ENCODE measurements at places on chromosomes 5 and 9.
A peak's percentile ranks its signal among the peaks of the same experiment; 100 is the strongest.

DNA sequence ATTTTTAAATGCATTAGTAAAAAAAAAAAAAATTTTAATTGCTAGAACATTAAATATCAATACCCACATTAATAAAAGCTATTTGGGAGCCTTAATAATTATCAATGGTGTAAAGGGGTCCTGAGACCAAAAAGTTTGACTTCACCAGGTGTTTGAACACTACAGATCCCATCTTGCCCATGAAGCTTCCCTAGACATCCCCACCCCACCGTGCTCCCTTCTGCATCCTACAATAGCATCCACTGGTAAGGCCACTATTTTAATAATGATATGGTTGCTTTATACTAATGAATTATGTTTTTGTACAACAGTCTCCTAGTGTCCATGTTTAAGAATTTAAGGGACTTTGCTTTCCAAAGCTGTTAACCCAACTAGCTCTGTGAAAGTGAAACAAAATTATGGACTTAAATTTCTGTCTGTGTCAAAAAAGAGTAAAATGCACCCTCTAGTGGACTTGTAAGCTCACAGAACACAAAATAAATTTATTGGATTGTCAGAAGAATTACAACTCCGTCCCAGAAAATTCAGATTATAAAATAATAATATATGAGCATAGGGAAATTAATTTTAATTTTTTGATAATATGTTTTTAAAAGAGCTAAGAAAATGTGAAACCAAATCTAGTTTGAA lies 76.0 kb downstream of the ARL15 start:
- no peak for DNase-seq

DNA sequence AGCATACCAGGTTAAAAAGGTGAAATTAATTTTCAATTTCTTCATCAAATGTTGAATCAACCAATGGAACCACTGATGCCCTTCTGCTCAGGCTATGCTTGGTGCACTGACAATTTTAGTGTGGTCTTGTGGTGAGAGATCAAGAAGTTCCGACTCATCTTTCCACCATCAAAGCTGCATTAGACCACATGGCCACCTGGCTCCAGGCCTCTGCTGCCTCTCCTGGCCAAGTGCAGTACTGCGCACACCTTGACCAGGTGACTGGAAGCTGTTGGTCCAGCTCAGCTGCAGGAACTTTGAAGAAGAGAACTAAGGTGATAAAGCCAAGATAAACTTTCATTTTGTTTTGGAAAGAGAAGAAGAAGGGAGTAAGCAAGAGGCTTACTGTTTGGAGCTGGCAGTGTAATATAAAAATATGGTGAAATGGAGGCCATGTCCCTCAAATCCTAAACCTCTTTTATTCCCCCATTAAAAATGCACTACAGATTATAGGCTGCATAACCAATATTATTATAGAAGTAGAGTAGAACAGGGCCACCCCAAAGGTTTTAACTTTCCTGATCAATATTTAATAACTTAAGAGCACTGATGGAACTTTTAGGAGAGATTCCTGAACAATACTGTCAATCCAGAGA lies 315.5 kb upstream of the C9orf72 start:
- DNase-seq: no peak

GRCh38 chr9:127050152-127050551 lies 72.3 kb downstream of the ANGPTL2 start:
- DNase-seq: no peak

DNA sequence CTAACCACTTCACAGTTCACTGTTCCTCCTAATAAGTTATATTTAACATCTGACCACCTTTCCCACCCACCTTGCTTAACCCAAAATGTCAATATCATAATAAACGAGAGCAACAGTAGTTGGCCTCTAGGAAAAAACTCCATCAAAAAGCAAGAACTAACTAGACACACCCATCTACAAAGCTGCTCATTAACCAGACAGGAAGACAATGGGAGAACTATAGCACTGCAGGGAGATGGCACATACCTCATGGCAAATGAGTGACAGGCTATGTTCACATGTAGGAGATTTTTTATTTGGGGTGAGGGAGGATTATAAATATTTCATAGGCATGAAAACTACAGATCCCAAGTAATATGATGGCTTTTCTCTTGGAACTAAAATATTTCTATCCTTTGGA lies 23.6 kb upstream of the CDK5RAP2 start:
- DNase-seq: no peak

GRCh38 chr5:76376148-76376865 lies 26.8 kb upstream of the IQGAP2 start:
- no peak for DNase-seq

GRCh38 chr5:149372076-149372795 lies 6.9 kb downstream of the IL17B start:
- no peak for DNase-seq

GRCh38 chr5:177194268-177194667 lies 60.7 kb downstream of the NSD1 start:
- no peak for DNase-seq

- no peak for DNase-seq
These were observed 61.6 kb downstream of the SAXO1 start for GRCh38 chr9:18971404-18971803.

DNA sequence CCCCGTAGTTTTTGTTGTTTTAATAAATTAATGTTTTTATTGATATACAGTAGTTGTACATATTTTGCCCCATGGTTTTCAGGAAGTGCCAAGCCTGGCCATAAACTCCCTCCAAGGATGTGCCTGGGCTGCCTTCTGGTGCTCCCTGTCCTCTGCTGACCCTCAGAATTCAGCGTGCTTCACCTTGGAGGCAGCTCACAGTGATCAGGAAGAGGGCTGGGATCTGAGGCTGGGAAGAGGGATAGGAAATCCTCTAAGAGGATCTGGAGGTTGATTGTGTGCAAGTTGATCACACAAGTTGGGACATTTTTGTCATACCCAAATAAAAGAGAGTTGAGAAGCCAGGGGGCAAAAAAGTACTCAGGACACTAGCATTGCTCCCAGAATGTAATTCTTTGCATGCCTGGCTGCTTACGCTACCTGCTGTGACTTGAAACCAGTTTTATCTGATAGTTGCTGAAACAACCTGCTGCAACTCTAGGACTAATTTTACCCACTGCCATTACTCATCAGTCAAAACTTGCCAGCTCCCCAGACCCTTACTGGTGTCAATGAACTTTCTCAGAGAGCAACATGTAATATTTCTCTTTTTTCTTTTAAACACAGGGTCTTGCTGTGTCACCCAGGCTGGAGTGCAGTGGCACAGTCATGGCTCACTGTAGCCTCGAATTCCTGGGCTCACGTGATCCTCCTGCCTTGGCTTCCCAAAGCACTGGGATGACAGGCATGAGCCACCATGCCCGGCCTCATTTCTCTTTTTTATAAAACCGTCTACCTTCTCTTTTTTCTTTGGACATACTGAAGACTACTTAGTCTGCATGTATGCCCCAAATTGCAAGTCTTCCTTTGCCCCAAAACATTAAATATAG lies 29.0 kb downstream of the PDE6A start:
- DNase-seq: no peak

GRCh38 chr5:76403766-76404222 lies 709 bp downstream of the IQGAP2 start:
- DNase-seq: peak; percentile 51

DNA sequence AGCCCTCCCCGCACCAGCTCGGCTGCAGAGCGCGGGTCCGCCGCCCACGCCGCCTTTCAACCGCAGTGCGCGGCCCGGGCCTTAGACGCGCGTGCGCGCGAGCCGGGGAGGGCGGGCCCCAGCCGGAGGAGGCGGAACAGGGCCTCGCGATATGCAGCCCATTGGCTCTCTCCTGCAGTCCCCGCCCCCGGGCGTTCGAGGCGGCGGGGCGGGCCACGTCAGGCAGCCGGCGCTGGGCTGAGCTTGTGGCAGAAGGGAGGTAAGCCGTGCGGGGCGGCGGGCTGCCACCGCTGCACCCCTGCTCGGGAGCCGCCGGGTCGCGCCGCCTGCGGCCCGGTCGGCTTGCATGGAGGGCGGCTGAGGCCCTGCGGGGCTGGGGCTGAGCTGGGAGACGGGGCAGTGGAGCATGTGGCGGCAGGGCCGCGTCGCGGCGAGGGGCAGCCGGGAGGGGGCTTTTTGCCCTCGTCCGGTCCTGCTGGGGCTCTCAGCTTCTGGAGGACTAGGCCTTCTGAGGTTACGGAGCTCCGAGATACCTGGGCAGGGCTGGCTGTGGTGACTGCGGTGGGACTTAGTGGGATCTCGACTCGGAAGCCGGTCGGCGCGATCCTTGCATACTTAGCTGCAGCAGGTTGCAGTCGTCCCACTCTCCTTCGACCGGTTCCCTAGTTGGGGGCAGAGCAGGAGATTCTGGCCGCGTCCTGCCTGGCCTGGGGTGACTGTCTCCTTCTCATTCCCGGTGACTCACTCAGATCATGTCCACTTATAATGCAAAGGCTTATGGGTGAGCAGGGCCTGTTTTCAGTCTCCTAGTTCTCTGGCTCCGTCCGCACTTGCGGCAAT lies at the start of gene FOCAD:
TSS of gene FOCAD (plus strand) at position 225 of the 840 bp plus-strand sequence. CDS start 31,095 bp downstream, outside the sequence.
- DNase-seq: peak; percentile 95

- no peak for DNase-seq
These were observed 37.6 kb downstream of the ROPN1L start for GRCh38 chr5:10479154-10479721.

- DNase-seq: no peak
These were observed 37.6 kb upstream of the GGTA1 start for GRCh38 chr9:121537283-121537682.

GRCh38 chr5:93189707-93190120 lies 391.3 kb downstream of the NR2F1-AS1 start:
- DNase-seq: no peak

GRCh38 chr9:114385397-114386181 lies 2.2 kb downstream of the AKNA start:
- peak; percentile 81 for DNase-seq

- no peak for DNase-seq
These were observed 1.4 kb downstream of the ADAMTS12 start for GRCh38 chr5:33890131-33891032.

DNA sequence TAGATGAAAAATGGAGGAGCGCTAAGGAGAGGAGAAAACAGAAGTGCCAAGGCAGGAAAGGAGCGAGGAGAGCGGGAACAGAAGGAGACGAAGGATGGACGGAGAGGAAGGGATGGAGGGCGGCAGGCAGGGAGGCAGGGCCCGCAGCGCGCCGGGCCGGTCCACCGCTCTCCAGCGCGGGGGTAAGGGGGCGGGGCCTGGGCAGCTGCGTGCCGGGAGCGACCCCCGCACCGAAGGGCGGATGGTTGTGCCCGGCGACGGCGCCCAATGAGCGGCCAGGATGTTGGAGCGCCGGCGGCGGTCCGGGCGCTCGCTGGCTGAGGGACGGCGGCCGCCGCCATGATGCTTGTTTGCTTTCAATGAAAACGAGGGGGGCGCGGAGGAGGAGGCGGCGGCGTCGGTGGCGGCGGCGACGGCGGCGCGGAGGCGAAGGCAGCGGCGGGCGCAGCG lies at the start of gene CNOT6:
TSS of gene CNOT6 (plus strand) at position 320 of the 450 bp plus-strand sequence. CDS start 34,898 bp downstream, outside the sequence.
- DNase-seq: peak; percentile 94

DNA sequence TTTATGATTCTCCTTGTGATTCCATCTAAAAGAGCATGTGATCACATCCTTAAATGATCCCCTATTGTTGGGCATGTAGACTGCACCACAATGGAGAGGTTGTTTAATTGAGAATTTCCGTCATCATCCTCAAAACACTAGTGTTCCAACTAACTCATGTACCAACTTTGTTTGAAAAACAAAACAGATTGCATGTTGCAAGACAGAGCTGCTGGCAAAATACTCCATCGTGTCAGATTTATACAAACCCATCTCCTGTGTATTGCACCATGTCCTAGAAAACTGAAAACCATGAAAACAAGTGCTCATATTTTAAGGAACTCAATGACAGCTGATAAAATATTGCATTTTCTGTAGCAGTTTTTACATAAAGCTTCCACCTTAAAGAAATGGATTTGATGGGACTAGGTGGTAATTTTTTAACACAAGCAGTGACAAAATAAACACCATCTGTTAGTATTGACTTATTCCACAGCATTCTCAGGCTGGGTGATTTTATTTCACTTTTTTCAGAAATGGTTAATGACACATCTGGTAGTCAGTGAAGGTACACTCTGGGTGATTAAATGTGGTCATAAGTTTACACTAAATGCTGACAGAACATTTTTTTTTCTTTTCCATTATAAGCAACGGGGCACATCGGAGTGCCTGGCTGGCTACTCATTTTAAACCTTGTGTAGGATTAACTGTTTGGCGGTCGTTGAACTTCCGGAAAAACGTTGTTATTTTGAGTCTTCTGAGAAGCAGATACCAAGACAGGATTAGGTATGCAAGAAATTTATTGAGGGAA lies 602.9 kb upstream of the WWC1 start:
- no peak for DNase-seq

DNA sequence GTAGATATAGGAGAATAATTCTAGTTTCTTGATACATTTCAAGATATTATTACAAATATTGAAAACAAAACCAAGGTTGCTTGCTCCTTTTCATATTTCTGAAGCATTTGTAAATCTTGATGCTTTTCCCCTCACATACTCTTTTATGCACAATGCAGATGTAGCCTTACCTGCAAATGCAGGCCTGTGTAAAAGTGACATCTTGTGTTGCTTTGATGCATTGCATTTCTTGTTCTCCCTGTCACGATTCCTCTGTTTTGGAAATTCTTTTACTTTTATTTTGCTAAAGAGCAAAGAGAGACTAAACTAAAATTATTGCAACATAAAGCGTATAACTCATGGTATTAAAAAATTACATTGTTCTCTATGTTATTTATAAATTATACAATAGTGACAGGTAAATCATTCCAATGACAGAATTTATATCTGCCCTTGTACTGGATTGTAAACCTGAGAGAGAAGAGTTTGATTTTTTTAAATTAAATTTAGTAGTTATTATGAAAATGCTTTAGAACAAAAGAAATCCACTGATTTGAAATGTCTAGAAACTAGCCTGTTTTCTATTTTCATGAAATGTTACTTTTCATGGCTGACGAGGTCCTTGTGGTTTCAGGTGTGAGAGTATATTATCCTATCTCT lies 970.0 kb downstream of the MAT2B start:
- no peak for DNase-seq

DNA sequence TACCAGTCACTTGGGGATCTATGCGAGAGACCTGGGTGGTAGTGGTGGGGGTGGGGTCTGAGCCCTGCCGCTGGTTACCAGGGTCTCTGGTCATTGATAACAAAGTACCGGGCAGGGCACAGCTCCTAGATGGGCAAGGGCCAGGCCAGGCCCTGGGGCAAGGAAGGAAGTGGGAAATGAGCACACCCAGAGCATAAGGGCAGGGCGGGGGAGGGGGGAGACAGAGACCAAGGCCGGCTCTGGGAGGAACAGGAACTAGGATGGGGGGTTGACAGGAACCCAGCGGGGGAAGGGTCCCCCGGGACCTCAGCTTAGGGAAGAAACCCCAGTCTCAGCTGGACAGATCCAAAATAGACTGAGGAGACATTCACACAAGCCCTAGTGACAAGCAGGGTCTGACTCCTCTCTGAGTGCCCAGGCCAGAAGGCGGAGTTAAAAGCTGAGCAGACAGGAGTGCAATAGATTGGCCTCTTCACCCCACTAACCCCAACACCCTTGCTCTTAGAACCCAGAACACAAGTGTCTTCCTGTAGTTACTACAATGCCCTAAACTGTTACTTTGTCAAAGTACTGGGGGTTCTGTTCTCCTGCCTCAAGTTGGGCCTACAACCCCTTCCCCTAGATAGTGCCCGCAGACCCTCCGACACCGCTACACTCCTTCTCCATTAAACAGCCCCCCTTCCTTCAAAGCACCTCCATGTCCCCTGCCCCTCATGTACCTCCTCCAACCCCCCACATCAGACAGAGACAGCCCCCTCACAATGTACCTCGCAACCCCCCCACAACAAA lies 628 bp downstream of the ATOSB start:
- DNase-seq: no peak

- no peak for DNase-seq
These were observed 406.0 kb downstream of the PRELID2 start for GRCh38 chr5:145429170-145429569.

GRCh38 chr5:159067201-159067600 lies 32.5 kb downstream of the EBF1 start:
- no peak for DNase-seq

GRCh38 chr5:43219120-43219519 lies 27.1 kb downstream of the NIM1K start:
- no peak for DNase-seq
